ENCODE measurements at places on chromosomes 11 and 22.

DNA sequence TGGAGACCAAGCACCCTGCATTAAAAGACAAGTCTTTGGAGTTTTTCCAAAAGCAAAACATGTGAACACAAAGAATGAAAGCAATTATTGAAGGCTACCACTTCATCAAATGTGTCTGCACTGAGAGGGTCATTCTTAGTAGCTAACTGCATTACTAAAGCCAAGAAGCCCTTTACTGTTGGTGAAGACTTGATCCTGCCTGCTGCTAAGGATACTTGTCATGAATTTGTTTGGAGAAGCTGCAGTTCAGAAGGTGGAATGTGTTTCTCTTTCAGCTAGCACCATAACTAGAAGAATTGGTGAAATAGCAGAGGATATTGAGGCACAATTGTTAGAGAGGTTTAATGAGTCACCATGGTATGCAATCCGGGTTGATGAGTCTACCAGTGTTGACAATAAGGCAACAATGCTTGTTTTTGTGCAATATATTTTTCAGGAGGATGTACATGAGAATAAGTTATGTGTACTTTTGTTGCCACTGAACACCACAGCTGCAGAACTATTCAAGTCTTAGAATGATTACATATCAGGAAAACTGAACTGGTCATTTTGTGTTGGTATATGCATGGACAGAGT, 457.3 kb upstream of the ISX start:
- DNase-seq = no peak

DNA sequence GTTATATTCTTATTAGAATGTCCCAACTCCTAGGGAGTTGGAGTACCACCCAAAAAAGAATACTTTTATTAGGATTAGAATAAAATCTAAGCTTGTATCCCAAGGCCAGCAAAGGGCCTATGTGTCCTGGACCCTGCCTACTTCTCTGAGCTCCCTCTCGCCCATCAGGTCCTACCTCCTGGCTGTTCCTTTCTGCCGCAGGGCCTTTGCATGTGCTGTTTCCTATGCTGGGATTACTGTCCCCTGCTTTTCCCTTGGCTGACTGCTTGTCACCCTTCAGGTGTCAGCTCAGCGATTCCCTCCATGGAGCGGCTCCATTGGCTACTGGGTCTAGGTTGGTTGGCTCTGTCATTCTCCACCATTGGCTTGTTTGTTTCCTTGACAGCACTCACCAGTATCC, 13.4 kb downstream of the MYO7A start:
- DNase-seq = no peak

- no peak for DNase-seq
These were observed 666 bp downstream of the SLC25A18 start for GRCh38 chr22:17563936-17564391.

DNA sequence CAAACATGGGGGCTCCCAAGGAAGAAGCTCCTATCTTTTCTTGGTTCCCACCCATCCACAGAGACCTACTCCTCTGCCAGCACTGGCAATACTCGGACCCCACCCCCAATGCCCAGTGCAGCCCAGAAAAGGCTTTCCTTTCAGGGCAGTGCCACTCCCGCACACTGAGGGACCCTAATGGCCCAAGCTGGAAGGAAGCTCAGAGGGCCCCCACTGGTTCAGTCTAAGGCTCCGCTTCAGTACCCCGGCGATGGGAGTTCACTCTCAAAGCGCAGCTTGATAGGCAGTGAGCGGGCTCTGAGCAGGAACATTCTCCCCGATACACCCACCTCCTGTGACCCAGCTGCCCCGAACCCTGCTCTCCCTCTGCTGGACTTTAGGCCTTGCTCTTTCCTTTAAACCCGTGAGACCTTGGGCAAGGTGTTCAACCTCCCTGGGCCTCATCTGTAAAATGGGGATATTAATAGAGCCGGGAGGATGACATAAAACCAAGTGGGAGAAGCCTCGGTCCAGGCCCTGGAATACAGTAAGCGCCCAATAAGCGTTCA, 48.4 kb downstream of the CHRDL2 start:
- DNase-seq = no peak

DNA sequence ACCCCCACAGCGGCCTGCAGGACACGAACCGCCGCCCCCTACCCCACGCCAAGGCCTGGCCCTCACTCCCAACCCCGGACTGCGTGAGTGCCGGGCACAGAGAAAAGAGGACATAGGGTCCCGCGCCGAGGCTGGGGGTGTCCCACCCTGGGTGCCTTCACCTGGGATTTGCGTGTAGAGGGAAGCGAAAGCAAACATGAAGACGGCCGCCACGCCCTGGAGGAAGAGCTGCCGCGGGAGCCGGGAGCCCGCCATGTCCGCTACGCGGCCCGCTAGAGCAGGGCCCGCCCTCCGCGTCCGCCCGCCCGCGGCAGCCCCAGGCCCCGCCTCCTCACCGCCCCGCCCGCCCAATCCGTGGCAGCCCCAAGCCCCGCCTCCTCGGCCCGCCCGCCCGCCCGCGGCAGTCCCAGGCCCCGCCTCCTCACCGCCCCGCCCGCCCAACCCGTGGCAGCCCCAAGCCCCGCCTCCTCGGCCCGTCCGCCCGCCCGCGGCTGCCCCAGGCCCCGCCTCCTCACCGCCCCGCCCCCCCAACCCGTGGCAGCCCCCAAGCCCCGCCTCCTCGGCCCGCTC, at the start of gene LMF2:
LMF2 (minus strand) TSS at position 282 of the 570 bp plus-strand sequence; CDS start at position 255, 27 bp downstream.
- DNase-seq = peak; percentile 93

DNA sequence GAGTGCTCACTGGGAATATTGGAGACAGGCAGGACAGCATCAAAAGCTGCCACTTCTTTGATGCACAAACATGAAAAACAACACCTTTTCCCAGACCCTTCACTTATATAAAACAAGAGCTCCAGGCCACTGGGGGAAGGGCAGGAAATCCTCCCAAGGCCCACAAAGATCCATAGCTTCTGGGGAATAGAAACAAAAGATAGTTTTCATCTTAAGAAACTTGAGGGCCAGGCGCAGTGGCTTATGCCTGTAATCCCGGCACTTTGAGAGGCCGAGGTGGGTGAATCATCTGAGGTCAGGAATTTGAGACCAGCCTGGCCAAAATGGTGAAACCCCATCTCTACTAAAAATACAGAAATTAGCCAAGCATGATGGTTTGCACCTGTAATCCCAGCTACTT, 15.3 kb downstream of the RTL6 start:
- DNase-seq = no peak

- no peak for DNase-seq
These were observed 624 bp downstream of the TMEM41B start for GRCh38 chr11:9313648-9314290.

GRCh38 chr22:48738204-48738980, 1089.3 kb downstream of the BRD1 start:
- no peak for DNase-seq

Measured in activated naive CD4-positive, alpha-beta T cell treated with Interleukin-2 at 50 U/mL for 16 hours (primary cell).